Hepatic stellate cell (primary cell): ENCODE measurements at places on chromosomes 16 and 17.

DNA sequence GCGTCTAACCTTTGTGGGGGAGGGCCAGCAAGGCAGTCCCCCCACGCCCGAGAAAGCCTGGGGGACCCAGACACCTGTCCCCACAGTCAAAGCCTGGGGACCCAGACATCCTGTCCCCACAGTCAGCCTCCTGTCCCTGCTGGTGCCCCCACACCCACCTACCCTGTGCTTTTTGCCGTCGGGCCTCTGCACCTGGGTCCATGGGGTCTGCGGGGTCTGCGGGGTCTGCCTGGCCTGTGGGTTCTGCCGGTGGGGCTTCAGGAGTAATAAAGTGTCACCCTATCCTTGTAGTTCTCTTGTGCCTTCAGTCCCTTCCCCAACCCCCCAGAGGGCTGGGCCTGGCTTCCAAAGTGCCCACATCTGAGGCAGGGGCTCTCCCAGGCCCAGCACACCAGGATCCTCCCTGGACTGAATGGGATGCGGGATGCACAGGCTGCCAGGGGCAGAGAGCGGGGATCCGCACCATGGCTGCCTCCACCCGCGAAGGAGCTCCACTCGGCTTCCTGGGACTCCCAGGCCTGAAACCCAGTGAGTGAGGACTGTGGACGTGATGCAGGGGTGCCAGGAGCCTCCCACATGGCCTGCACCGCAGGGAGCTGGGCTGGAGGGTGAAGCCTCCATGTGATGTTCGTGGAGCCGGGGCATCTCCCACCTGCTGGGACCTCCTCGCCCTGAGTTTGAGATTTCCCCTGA, 16.3 kb upstream of the DPEP1 start:
- no peak for DNase-seq

GRCh38 chr16:81198635-81199034, 39.9 kb upstream of the BCO1 start:
- no peak for DNase-seq

- no peak for DNase-seq
Measured at GRCh38 chr16:88039591-88039990, 88.4 kb downstream of the BANP start.

DNA sequence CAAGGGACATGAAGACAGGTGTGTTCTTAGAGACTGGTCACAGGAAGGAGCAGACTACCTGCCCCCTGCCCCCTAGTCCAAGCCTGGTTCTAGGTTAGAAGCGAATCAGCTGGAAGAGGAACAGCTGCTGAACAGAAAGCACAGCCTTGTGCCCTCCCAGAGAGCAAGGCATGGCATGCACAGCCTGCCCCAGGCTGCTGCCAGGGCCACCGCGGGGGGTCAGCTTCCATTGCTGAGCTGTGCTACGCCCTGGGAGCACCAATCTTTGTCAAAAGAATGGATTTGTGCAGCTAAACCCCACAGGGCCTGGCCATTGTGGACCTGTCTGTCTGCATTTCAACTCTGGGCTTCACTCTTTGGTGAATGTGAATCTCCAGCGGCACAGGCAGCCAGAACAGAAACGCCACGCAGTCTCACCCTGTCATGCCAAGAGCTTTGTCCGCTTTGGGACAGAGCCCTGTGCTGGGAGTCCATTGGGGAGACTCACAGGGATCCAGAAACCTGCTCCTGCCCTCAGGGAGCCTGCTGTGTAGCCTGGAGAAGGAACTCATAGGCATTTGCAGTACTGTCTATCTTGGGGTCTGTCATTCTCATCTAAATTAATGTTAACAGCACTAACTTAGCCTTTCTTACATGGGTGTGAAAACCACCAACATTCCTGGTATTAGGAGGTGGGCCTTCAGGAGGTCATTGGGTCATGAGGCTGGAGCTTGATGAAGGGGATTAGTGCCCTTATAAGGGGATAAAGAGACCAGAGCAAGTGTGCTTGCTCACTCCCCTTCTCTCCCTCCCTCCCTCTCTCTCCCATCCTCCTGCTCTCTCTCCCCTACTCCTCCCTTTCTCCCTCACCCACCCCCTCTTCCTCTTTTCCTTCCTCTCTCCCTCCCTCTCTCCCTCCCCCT, 25.6 kb upstream of the CDRT4 start:
- DNase-seq: no peak

DNA sequence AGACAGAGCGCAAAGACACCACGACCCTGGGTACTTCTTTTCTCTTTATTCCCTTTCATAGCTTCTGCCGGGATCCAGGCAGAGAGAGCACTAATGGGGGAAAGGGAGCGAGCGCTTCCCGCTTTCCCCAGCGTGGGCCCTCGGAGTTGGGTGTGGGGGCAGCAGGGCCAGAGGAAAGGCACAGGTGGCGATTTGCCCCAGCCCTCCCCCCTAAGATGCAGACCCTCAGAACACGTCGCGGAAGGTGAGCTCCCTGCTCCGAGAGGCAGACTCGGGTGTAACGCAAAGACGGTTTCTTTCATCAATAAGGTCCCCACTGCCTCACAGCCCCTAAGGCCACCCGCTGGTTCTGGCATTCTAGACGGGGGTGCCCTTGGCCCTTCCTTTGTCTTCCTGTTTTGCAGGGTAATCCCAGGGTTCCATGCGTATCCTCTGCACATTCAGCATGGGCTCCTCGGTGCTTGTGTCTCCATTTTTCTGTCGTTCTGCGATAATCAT, 570 bp upstream of the NME3 start:
- no peak for DNase-seq

DNA sequence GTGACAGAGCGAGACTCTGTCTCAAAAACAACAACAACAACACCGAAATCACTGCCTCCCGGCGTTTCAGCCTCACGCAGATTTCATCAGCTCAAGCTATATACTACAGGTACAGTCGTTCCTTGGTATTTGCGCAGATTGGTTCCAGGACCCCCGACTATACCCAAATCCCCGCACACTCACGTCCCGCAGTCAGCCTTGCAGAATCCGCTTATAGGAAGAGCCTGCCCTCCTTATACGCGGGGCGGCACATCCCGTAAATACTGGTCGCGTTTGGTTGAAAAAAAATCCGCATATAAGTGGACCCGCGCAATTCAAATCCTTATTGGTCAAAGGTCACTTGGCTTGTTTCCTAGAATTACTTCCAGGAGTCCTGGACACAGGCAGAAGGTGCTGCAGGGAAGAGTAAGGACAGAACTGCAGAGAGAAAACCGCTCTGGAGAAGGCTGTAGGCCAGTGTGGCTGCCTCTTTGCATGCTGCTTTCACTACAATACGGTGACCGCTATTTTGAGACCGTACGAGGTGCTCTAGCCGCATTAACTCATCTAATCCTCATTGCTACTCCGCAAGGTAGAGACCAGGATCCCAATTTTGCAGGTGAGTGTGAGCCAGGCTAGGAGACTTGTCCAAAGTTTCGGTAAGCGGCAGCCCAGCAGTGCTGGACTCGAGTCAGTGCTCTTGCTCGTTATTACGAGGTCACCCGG, 718 bp downstream of the NDUFAB1 start:
- DNase-seq: no peak

DNA sequence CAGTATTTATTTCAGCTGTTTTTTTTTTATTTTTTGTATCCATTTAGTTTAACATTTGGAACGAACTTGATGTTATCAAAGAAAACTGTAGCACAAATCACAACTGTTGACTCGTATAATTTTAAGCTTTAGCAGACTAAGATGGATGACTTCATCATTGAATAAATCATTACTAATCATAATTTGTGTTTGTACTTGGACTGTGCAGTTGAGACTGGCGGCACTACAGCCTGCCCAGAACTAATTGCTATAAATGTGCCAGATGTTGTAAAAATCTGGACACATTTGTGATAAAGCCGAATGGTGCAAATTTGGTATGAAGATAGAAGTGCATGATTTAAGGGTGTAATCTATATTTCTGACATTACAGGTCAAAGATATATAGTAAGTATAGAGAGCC, 897.7 kb upstream of the CDH8 start:
- DNase-seq: no peak

DNA sequence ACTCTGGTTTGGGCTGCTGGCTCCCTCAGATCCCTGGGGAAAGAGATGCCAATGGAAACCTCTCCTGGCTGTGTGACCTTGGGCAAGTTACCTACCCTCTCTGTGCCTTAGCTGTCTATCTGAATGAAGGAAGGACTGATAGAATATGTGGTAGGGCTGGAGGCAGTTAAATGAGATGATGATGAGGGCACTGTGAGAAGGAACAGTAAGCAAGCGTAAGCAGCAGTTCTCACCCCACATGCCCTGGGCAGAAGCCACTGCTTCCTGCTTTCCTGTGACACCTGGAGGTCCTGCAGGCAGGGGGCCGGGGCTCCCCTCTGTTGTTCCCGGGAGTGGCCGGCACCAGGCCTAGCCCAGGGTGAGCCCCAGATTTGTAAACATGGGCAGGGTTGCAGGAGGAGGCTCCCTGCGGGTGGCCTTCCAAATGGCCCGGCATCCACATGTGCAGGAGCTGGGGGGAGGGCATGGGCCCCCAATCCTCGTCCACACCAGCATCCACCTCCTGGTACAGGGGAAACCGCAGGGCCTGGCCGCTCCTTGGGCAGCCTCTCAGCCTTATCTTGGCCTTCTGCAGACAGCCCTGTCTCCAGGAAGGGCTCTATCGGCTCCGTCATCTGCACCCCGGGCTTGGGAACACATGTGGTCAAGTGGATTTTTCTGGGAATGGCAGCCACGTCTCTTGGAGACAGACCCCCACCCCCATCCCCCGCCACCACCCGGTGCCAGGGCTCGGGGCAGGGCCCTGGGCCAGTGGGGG, 235.6 kb upstream of the GSE1 start:
- DNase-seq: no peak

GRCh38 chr16:24189941-24190340, 66.2 kb upstream of the CACNG3 start:
- DNase-seq: no peak

- DNase-seq: no peak
Measured at GRCh38 chr17:71387456-71387855, 733.4 kb upstream of the SOX9 start.

DNA sequence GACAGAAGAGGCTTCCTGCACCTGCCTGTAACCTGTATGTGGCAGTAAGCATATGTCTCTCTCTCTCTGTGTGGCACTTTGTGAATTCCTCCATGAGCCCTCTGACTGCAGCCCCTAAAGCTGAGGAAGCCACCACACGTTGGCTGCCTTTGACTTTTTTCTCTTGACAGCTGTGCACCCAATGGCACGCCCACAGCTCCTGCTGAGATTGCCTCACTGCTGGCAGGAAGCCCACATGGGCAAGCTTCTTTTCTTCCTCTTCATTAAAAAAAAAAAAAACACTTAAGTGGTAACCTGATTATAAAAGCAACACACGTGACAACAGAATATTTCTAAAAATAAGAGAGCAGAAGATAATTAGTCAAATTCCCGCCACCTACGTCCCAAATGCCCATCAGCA, 34.0 kb upstream of the PIRT start:
- DNase-seq: no peak

GRCh38 chr17:12509801-12510200, 155.9 kb upstream of the MYOCD start:
- DNase-seq: no peak

DNA sequence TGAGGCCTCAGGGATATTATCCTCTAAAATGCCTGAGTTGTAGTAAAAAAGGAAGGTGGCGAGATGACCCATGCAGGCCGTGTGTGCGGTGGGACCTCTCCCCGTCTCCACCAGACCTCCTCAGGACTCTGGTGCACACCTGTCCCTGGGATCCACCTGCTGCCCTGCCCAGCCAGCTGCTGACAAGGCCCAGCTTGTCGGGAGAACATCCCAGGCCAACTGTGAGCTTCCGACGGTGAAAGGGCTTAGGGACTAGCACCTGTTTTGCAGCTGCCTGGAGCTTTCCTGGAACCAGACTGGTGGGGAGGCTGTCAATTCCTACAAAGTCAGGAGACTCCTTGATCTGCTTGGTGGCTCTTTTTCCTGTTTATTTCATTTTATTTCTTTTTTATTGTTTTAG, 11.6 kb downstream of the IL34 start:
- no peak for DNase-seq

DNA sequence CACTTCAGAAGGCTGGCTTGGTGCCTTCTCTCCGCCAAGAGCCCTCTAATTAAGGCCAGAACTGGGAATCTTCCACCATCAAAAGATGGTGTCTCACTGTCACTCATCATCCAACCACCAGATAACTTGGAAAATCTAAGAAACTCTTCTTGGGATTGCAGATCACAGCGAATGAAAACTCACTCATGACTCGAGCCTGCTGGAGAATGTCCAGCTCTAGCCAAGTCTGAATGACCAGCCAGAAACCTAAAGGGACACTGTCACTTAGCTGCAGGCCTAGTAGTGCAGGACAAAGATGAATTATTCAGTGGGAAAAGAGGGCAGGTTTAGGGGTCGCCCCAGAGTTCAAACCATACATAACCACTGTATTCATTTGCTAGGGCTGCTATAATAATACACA, 107.8 kb downstream of the XYLT1 start:
- no peak for DNase-seq

DNA sequence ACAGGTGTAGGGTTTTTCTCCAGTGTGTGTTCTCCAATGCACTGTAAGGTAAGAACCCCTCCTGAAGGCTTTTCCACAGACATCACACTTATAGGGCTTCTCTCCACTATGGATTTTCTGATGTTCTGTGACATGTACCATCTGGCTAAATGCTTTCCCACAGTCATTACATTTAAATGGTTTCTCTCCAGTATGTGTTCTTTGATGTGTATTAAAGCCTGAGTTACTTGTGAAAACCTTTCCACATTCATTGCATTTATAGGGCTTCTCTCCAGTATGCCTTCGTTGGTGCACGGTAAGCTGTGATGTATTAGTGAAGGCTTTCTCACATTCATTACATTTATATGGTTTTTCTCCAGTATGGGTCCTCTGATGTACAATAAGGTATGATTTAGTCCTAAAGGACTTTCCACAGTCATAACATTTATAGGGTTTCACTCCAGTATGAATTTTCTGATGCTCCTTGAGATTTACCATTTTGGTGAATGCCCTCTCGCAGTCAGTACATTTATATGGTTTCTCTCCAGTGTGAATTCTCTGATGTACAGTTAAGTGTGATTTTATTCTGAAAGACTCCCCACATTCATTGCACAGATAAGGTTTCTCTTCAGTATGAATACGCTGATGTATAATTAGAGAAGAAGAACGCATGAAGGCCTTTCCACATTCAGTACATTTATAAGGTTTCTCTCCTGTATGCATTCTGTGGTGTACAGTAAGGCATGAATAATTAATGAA, 30.9 kb downstream of the ZNF624 start:
- DNase-seq: no peak

GRCh38 chr17:50130559-50131305, 772 bp upstream of the SAMD14 start:
- DNase-seq: no peak

DNA sequence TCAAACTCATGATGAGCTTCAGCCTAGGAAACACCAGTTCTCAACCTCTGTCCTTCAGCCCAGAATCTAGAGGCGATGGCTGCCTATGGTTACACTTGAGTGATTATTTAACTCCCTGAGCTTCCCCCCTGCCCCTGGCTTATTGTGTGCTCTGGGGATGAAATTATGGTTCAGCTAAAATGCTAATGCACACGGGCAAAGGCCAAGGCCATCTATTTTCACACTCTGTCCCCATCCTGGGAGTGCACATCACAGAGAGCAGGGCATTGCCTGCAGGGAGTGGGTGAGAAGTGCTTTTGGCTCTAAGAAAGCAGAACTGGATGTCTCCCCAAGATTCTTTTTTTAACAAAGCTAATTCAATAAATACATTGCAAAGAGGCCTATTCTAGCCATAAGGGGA, 21.6 kb upstream of the CACNG5 start:
- no peak for DNase-seq
